ENCODE measurements at places on chromosomes 16 and 17.

DNA sequence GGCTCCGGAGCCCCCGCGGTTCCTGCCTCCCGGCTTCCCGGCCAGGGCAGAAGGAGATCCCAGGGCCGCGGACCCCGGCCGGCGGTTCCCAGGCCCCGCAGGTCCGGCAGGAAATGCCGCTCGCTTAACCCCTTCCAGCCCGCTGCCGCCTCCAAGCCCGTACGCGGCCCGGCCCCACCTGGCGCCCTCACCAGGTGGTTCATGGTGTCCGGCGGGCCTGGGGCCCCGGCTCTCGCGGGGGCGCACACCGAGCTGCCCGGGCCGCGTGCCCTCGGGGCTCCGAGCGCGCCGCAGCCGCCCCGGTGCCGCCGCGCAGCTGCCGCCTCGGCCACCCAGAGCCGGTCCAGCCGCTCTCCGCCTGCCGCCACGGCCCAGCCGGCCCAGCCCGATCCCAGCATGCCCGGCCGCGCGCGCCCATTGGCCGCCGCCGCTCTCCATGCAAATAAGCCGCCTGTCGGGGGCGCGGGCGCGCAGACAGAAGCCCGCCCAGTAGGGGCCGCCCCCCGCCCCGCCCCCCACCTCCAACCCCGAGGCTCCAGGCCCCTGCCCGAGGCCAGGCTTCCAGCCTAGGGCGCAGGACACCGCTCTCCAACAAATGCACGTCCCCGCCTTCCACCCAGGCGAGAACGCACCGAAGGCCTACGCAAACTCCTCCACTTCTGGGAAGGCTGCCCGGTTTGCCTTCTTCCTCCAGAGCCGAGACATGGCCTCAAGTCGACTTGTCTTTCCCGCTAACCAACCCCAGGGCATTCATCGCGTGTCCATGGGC is at the start of gene BCAR1:
BCAR1 (minus strand) TSS at position 345 of the 769 bp plus-strand sequence; CDS start at position 203, 142 bp downstream.
- no peak for DNase-seq

DNA sequence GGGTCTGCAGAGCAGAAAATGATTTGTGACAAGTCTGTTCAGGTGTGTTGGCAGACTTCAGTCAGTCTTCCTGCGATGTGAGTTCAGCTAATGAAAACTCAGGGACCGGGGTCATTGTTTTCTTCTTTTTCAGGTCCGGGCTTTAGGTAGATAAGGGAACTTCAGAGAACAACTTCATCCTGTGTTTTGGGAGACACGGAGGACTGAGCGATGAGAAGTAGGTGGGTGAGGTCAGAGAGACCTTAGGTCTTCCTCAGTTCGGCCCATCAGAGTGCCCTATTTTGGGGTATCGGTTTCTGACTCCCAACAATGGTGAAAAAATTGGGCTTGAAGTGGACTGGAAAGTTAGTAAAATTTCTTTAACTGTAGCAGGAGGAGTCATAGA is 88.9 kb upstream of the ATF7IP2 start:
- no peak for DNase-seq

DNA sequence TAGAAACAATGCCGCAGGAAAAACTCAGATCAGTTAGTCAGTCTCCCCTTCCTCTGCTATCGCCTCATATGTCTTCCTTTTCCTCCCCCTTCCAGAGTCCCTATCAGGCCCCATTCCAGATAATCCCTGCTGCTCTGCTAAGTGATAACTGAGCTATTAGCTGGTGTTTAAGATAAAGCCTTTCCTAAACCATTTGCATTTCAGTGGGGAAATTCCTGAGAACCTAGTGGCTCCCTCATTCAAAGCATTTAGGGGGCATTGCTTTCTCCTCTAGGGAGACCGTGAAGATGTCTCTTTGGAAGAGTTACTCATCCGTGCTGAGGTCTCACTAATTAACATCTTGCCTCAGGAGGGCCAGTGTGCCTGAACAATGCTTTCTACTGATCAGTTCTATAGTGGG is 401.6 kb downstream of the NPIPA7 start:
- no peak for DNase-seq

GRCh38 chr17:82937411-82938371 is 97.9 kb upstream of the ZNF750 start:
- no peak for DNase-seq

DNA sequence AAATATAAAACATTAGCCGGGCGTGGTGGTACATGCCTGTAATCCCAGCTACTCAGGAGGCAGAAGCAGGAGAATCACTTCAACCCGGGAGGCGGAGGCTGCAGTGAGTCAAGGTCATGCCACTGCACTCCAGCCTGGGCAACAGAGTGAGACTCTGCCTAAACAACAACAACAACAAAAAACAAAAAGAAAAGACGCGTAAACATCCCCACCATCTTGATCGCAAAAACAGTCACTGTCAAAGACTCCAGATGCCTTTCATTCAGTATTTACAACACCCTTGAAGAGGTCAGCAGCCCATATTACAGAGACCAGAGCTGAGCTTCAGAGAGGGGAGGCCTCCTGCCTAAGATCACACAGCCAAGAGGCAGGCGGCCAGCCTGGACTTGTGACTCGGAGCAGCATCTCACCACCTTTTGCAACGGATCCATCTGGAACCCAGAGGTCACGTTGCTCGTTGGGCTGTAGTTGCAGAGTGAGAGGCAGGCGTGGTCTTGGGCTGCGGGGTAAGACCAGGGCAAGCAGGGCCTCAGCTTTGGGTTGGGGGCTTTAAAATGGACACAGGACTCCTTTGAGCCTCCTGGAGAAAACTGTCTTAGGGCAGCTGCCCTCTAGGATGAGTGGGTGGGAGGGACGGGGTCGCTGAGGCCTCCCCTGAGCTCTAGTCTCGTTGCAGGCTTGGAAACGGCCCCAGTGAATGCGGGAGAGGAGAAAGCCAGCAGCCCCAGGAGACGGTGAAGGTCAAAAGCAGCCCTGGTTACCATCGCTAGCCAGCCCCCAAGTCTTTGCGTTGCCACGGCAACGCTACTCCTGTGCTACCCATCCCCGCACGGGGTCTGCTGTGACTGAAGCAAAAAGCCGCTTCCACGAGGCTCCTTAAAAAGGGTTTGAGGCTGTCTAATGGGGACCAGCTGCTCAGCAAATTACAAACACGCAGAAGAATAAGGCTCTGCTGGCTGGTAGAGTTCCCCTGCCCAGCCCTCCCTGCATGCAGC is 26.1 kb downstream of the LGALS3BP start:
- DNase-seq: no peak

GRCh38 chr16:31260136-31260931 is 559 bp downstream of the ITGAM start:
- DNase-seq: no peak

- no peak for DNase-seq
Observed at GRCh38 chr17:48587276-48588073, 2.6 kb downstream of the HOXB3 start.

DNA sequence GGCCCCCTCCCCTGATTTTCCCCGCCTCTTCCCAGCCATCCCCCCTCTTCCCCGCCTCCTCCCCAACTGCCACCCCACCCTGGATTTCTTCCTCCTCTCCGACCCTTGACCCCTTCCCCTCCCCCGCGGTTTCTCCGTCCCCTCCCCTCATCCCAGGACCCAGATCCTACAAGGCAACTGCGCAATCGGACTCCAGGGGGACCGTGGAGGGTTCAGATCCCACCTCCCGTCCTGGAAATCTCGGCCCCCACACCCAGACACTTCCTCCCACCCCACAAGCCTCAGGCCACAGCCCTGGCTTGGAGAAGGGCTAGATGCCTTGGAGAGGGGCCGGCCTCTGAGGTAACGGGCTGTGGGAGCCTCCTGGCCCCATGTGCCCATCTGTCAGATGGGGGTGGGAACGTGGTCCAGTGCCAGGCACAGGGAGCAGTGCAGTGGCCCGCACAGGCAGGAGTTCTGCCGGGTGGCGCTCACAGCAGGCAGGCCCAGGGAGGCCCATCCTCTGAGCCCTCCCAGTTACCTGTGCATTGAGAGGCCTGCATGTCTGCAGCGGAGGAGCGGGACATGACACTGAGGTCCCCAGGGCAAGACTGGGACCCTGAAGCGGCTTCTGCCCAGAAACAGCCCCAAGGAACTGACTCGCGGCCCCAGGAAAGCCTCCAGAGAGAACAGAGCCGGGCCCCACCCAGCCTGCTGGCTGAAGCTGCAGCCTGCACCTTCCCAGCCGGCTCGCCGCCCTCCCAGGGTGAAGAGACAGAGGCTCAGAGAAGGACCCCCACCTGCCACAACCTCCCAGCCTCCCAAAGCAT is 16.7 kb downstream of the ZNF423 start:
- no peak for DNase-seq

GRCh38 chr17:81545160-81545949 is 6.8 kb downstream of the FAAP100 start:
- no peak for DNase-seq

- no peak for DNase-seq
Observed at GRCh38 chr17:19384723-19385391, 2.1 kb downstream of the MFAP4 start.

GRCh38 chr17:17874478-17874877 is 37.7 kb upstream of the SREBF1 start:
- no peak for DNase-seq

DNA sequence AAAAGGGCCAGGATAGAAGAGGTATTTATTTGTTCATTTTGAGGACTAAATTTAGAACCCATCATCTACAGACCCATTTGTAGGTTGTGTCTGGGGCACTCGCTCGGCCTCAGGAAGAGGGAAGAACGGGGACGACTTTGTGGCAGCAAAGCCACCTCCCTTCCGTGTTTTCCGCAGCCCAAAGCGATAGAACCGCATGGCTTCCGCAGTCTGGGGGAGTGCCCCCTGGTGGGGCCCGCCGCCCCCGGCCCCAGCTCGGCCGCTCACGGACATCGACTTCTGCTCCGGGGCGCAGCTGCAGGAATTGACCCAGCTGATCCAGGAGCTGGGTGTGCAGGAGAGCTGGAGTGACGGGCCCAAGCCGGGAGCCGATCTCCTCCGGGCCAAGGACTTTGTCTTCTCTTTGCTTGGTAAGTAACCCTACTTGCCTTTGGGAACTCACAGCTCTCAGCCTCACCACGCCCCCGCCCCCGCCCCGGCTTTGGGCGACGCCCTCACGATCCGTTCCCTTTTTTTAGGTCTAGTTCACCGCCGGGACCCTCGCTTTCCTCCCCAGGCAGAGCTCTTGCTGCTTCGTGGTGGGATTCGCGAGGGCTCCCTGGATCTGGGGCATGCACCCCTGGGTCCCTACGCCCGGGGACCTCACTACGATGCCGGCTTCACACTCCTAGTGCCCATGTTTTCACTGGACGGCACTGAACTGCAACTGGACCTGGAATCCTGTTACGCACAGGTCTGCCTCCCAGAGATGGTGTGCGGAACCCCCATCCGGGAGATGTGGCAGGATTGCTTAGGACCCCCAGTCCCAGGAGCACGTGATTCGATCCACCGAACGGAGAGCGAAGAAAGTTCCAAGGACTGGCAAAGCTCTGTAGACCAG is 681 bp downstream of the TMEM102 start:
- DNase-seq: no peak

DNA sequence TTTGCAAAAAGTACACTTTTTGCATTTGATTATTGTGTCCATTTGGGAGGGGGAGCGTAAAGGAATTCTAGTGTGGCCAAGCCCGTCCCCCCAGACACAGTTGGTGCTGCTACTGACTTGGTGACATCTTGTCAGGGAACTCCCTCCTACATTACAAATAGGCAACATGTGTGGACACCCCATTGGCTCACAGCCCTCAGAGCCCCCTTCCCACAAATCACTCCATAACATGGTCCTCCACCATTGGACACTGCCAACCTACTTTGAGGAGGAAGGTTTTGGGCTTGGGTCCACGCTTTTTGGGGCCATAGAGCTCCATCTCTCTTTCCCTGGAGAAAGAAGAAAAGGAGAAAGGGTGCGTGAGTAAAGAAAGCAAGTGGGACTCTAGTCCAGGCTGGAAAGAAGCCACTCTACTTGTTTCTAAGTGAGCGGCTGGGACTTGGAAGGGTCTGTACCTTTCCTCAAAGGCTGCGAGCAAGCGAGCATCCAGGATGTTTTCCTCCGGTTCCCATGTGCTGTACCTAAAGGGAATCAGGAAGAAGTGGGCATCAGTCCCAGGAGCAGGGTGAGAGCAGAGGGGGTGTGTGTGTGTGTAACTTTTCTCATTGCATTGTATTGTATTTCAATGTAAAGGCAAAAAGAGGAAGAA is 958 bp downstream of the CBX8 start:
- no peak for DNase-seq

- no peak for DNase-seq
Observed at GRCh38 chr16:89312598-89313299, 95.2 kb downstream of the ZNF778 start.

- no peak for DNase-seq
Observed at GRCh38 chr16:84786605-84787262, 33.1 kb upstream of the CRISPLD2 start.

DNA sequence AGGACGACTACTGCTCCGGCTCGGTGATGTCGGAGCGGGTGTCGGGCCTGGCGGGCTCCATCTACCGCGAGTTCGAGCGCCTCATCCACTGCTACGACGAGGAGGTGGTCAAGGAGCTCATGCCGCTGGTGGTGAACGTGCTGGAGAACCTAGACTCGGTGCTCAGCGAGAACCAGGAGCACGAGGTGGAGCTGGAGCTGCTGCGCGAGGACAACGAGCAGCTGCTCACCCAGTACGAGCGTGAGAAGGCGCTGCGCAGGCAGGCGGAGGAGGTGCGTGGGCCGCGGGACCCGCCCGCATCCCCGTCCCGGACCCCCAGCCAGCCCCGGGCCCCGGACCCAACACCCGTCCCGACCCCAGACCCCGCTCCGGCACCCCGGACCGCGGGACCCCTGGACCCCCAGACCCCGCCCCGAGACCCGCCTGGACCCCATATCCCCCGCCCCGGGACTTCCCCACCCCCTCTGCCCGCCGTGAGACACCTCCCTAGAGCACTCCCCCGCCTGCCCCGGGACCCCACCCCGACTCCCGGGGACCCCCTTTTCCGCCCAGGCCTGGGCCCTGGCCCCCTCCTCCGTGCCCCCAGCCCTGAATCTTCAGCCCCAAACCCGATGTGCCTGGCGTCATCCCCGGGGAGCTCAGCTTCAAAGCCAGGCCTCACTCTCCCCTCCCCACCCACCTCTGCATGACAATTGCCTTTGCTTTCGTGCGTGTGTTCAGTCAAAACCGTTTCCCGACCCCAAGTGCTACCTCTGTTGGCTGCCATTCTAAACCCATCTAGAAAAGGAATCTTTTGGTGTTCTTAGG is 594 bp downstream of the MAPK8IP3 start:
- DNase-seq: no peak

DNA sequence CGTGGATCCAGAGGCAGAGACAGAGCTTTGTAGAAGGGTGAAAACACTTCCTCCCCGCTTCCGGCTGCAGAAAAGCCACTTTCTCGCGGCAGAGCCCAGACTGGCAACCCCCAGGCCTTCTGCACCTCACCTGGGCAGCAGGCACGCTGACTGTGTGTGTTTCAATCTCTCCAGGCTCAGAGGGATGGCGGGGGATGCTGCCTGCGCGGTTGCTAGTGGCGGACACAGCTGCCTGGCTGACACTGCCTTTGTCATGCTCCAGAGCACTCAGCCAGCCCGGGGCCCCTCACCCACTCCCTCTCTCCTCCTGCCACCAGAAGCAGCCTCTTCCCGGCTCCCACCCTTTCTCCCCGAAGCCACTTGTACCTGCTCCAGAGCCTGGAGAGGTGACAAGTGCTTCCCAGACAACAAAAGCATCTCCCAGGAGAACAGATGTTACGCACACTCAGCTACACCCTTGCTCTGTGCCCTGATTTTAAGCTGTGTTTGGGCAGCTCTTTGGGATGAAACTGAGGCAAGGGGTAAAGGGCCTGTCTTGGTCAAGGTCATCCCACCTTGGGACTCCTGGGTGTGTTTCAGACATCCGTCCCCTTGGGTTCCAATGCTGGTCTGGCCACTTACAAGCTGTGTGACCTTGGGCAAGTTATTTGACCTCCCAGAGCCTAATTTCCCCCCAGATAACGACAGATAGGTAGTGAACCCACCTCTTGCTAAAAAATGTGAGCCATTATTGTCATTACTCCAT is 9.2 kb upstream of the GLIS2 start:
- no peak for DNase-seq

GRCh38 chr17:33977729-33978514 is 277.2 kb upstream of the CCL2 start:
- DNase-seq: no peak

GRCh38 chr16:46883690-46884512 is at the start of gene GPT2:
Gene GPT2 (plus strand): TSS chr16:46884362. CDS start chr16:46884716, 354 bp downstream.
- peak; percentile 38 for DNase-seq
